ENCODE measurements at places on chromosomes 1 and 21. TPM values are rescaled to one million over a fixed set of nuclear protein-coding genes. Genes with fewer than 3 reads are reported as not detected.

GRCh38 chr1:229769006-229769405, 143.0 kb downstream of the URB2 start:
- no peaks in the 10 kb centered on the region for H3K4me1 ChIP-seq
- H3K27ac ChIP-seq, result no peak overlapping the region
- H3K27me3 ChIP-seq, result no peaks in the 10 kb centered on the region
- H3K4me3 ChIP-seq, result no peak overlapping the region

- no peak overlapping the region for H3K4me3 ChIP-seq
- no peaks in the 10 kb centered on the region for H3K27me3 ChIP-seq
- no peaks in the 10 kb centered on the region for H3K4me1 ChIP-seq
Observed at GRCh38 chr1:115476616-115477015, 138.6 kb upstream of the NGF start.

Gene CCDC18
- total RNA-seq, result 8.2 TPM

DNA sequence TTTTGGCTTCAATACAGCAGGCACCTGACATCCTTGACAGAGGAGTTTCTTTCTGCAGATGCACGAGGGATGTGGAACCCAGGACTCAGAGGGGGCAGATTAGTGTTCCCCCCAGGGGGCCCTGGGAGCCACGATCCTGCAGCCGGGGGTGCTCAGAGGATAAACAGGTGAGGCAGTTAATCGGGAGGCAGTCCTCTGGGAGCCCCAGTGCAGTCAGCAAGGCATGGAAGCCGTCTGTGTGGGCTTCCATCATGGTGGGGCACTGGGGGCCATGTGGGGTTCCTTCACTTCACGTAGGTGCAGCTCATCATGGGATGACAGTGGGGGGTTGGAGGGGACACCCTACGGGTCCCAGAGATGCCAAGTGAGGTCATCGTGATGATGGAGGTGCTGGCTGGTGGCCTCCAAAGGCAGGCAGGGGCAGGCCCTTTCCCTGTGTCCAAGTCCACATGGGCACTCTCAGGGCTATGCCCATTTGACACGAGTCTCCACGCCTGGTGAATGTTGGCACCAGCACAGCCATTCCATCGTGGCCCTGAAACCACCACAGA, 59.3 kb upstream of the ABCG1 start:
- H3K4me1 ChIP-seq, result no peaks in the 10 kb centered on the region
- H3K27me3 ChIP-seq, result no peaks in the 10 kb centered on the region
- DNase-seq, result no peak
- no peak overlapping the region for H3K4me3 ChIP-seq

DNA sequence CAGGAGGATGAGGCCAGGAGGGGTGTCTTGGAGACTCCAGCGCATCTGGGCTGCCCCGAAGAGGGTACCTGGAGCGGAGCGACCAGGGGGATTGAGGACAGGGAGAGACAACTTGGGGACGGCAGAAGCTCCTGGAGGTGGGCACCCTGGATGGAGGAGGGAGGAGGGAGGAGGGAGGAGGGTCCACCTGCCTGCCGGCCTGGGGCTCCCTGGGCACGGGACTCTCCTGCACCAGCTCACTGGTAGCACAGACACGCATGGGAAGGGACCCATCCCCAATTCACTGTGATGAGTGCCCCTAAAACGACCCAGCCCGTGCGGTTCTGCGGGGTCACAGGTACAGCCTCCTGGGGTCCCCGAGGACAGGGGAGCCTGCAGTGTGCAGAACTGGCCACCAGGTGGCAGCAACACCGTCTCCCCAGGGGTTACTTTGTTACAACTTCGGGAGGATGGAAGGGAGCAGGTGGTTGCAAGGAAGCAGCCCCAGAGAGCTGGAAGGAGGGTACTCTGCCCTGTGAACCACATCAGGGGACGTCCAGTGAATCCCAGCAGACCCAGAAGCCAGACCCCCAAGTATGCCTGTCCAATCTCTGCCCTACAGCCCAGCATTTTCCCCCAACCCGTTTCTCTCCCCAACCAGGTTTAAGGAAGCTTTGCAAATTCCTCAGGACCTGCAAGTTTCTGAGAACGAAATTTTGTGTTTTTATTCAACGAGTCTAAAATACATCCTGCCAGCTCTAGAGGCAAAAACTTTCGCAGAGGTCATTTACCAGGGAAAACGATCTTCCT, 482.4 kb downstream of the NPHP4 start:
- DNase-seq, result peak; percentile 50
- H3K4me3 ChIP-seq, result no peak overlapping the region
- H3K27ac ChIP-seq, result no peak overlapping the region
- no peaks in the 10 kb centered on the region for H3K27me3 ChIP-seq
- no peaks in the 10 kb centered on the region for H3K4me1 ChIP-seq

DNA sequence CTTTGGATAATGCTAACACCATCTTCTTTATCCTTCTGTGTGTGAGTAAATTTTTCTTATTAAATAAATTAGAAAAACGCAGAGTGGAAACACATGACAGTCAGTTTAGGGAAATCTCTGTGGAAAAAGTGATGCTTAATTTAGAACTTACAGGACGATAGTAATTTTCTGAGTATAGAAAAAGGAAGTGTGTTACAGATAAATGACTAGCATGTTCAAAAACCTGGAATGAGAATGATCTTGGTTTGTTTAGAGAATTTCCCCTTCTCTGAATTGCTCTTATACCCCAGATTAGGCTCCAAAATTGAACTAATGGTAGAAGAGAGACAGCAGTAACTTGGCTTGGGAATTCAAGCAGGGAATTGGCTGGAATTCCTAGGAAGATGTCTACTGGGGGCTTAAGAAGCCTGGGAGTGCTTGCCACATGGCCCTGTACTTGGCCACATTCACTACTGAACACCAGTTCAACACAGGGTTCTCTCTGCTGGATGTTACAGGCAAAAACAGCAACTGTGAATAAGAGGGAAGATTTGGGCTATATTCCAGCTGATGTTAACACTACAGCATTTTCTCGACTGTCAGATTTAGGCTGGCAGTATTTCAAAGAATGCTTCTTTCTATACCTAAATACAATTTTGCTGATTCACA, 1004.2 kb downstream of the TTLL7 start:
- H3K4me1 ChIP-seq, result peaks cover 7% of the 10 kb centered on the region
- H3K36me3 ChIP-seq, result no peaks in the 10 kb centered on the region
- no peaks in the 10 kb centered on the region for H3K27me3 ChIP-seq
- DNase-seq, result no peak

Gene XKR8
- total RNA-seq, result 7.4 TPM

DNA sequence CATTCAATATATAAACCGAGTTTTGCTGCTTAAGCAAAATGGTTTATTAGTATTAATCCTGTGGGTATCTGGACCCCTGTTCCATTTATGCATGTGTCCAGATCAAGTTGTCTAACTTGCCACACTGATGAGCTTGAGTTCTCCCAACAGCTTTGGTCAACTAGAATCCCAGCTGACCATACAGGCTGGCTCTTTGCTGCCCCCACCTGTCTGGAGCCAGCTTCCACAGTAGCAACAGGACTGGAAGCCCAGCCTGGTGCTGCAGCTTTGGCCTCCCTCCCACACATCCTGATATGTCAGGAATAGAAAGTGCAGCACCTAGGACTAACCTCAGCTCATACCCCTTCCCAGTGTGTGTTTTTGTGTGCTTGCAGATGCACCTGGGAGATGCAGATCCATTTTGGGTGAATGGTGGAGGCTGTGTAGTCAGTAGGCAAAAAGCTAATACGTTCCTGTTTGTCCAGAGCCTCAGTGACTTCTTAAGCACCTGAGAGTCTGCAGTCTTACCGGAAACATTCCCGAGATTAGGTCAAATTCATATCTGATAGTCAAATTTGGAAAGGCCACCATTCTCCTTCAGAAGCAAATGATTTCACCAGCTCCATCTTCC, 40.9 kb upstream of the BEND5 start:
- no peaks in the 10 kb centered on the region for H3K4me1 ChIP-seq
- H3K36me3 ChIP-seq, result no peaks in the 10 kb centered on the region
- no peaks in the 10 kb centered on the region for H3K27me3 ChIP-seq
- H3K4me3 ChIP-seq, result no peak overlapping the region

GRCh38 chr1:117826540-117827078, 102.8 kb downstream of the GDAP2 start:
- H3K4me1 ChIP-seq, result no peaks in the 10 kb centered on the region
- DNase-seq, result no peak
- no peaks in the 10 kb centered on the region for H3K36me3 ChIP-seq
- H3K4me3 ChIP-seq, result no peak overlapping the region

- H3K27ac ChIP-seq, result no peak overlapping the region
- H3K4me3 ChIP-seq, result no peak overlapping the region
- no peaks in the 10 kb centered on the region for H3K36me3 ChIP-seq
- H3K4me1 ChIP-seq, result no peaks in the 10 kb centered on the region
- no peaks in the 10 kb centered on the region for H3K27me3 ChIP-seq
Observed at GRCh38 chr1:69765951-69766350, 198.2 kb downstream of the LRRC7 start.

- DNase-seq, result no peak
- no peak overlapping the region for H3K4me3 ChIP-seq
- no peaks in the 10 kb centered on the region for H3K4me1 ChIP-seq
- H3K27ac ChIP-seq, result no peak overlapping the region
- H3K36me3 ChIP-seq, result no peaks in the 10 kb centered on the region
Observed at GRCh38 chr1:158146739-158147138, 34.0 kb upstream of the CD1D start.

DNA sequence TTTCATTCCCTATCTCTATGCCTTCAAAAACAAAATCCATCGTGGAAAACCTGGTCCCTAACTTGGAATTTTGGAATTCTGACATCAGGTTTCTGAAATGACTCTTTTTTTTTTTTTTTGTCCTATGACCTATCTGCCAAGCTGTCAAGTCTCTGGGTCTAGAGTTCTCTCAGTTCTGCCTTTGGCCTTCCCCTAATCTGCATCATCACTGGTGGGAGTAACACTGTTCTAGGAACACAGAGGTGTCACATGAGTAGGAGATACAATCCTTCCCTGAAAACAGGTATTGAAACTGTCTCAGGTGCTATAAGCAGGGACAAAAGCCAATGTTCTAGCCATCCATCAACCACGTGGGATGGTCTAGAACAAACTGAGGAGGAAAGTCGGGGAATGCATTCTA, 142.0 kb upstream of the ATP1B1 start:
- H3K4me1 ChIP-seq, result no peaks in the 10 kb centered on the region
- H3K27me3 ChIP-seq, result no peaks in the 10 kb centered on the region
- no peak overlapping the region for H3K4me3 ChIP-seq
- no peaks in the 10 kb centered on the region for H3K36me3 ChIP-seq
- H3K27ac ChIP-seq, result no peak overlapping the region

Gene SLAMF8
- total RNA-seq, result 6.9 TPM

Gene NMNAT2
- total RNA-seq, result 1.0 TPM

DNA sequence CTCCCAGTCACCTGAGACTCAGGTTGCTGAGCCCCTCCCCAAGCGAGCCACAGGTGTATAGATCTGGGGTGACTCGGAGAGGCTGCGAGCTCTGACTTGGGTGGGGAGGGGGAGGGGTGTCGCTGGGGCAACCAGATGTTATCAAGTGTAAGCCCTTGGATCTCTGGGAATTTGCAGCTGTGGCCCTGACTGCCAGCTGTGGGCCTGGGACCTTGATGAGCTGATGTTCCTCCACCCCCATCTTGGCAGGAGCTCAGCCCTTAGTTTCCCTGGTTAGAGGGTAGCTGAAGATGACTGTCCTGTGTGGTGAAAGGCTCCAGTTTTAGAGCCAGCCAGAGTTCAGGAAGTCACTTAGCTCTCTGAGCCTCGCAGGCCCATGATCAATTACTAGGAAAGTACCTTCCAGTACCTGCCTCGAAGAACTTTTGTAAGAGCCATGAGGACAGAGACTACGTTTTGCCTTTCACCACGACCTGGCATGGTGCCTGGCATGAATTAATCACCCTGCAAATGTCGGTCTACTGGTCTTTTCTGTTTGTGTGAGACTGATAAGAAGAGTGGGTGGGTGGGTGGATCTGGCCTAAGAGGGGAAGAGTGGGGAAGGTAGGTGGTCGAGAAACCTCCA, 55.8 kb downstream of the YARS1 start:
- H3K4me3 ChIP-seq, result no peak overlapping the region
- no peaks in the 10 kb centered on the region for H3K36me3 ChIP-seq
- DNase-seq, result peak; percentile 57
- no peaks in the 10 kb centered on the region for H3K27me3 ChIP-seq
- peaks cover 7% of the 10 kb centered on the region for H3K4me1 ChIP-seq
- peak overlapping the region; percentile 64 for H3K27ac ChIP-seq

DNA sequence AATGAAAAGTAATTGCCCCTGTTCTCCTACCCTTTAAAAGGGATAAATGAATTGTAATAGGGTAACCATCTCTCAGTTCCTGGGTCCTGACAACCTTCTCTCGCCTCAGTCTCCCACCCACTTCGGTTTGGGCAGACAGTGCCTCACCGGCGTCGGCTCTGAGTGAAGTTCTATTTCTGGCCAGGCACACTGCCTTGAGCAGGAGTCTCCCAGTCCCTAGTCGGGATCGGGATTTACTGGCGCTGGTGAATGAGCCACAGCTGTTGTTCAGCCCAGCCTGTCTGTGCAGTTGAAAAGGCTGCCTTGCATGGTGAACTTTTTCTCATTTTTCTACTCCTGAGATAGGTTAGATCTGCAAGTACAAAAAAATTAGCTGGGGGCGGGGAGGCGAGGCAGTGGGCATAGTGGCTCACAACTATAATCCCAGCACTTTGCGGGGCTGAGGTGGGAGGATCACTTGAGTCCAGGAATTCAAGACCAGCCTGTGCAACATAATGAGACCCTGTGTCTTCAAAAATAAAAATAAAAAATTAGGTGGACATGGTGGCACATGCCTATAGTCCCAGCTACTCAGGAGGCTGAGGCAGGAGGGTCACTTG, 7.4 kb downstream of the PLEKHM2 start:
- peaks cover 63% of the 10 kb centered on the region for H3K4me1 ChIP-seq
- H3K27ac ChIP-seq, result peak overlapping the region; percentile 26
- no peak overlapping the region for H3K4me3 ChIP-seq
- no peaks in the 10 kb centered on the region for H3K27me3 ChIP-seq
- H3K36me3 ChIP-seq, result peaks cover 17% of the 10 kb centered on the region
- no peak for DNase-seq

- no peaks in the 10 kb centered on the region for H3K27me3 ChIP-seq
- no peak overlapping the region for H3K4me3 ChIP-seq
- H3K27ac ChIP-seq, result no peak overlapping the region
- H3K36me3 ChIP-seq, result no peaks in the 10 kb centered on the region
Observed at GRCh38 chr1:180594723-180595122, 36.0 kb downstream of the OVAAL start.

GRCh38 chr1:11838349-11839272, 9.0 kb downstream of the NPPA start:
- no peak overlapping the region for H3K4me3 ChIP-seq
- peak; percentile 62 for DNase-seq

DNA sequence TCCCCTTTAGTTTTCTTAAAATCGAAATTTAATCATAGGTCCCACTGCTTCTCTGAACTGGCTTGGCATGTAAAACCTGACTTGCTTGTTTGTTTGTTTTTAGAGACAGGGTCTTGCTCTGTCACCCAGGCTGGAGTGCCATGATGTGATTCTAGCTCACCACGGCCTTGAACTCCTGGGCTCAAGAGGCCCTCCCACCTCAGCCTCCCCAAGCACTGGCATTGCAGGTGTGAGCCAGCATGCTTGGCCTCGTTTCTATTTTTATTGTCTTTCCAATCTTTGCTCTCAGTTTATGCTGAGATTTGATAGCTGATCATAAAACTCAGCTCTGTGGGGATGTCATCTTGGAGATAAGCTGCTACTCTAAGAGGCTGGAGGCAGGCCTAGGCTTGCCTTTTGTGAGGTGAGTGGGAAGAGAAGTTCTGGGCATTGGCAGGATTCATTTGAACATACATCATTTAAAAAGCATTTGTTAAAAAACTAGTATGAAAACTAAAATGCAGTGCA, 51.5 kb upstream of the GCLM start:
- H3K27ac ChIP-seq, result no peak overlapping the region
- H3K4me3 ChIP-seq, result no peak overlapping the region
- H3K36me3 ChIP-seq, result no peaks in the 10 kb centered on the region
- no peaks in the 10 kb centered on the region for H3K27me3 ChIP-seq
- H3K4me1 ChIP-seq, result no peaks in the 10 kb centered on the region

All from tibial nerve (tissue), 4 donors.